ENCODE measurements at places on chromosomes 11 and 22.

DNA sequence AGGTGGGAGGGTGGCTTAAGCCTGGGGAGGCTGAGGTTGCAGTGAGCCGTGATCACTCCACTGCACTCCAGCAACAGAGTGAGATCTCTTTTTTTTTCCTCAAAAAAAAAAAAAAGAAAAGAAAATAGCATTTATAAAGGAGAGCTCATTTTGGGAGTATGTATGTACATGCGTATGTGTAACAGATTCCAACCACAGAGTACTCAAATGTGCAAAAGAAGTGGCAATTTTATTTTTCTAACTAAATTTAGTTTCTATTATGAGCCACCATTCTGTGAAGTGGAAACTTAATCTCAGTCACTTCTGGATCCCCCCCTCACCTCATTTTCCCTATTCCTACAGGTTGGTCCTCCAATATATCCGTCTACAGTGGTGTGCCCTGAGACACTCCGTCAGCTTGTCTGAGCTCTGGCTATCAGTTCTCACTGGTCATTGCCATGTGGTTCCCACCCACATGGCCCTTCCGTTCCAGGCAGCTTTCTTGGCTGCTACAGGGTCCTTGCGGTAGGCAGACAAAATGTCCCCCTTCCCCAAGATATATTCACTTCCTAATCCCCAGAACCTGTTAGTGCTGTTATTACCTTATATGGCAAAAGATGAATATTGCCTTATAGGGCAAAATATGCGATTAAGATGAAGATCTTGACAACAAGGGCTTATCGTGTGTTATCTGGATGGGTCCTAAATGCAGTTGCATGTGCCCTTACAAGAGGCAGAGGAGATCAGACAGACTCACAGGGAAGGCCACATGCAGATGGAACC is 35.8 kb upstream of the TSKU start:
- no peak for DNase-seq

- no peak for DNase-seq
These were observed 4.2 kb upstream of the LIF start for GRCh38 chr22:30250661-30251267.

DNA sequence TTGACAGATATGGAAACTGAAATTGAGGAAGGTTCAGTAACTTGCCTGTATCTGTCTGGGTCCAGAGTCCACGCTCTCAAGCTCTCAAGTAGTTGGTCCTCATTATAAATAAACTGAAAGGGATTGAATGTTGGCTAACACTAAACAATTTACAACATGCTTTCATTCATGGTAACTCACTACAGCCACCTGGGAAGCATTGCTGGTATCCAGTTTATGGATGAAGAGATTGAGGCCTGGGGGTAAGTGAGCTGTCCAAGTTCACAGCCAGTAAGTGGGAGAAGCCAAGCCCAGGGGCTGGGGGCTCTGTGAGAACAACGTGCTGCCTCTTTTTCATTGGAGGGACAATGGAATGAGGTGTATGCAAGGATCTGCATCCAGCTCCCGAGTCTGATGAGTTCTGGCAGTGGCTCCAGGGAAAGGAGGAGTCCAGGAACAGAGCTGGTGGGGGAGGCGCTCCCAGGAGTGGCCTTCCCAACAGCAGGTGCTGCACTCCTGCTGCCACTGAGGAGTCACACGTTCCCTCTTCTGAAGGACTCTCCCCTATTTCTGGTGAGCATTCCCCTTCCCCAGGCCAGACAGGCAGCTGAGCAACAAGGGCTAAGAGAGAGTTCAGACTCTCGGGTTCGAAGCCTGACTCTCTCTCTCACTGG is 175.8 kb downstream of the CSNK2A3 start:
- no peak for DNase-seq

DNA sequence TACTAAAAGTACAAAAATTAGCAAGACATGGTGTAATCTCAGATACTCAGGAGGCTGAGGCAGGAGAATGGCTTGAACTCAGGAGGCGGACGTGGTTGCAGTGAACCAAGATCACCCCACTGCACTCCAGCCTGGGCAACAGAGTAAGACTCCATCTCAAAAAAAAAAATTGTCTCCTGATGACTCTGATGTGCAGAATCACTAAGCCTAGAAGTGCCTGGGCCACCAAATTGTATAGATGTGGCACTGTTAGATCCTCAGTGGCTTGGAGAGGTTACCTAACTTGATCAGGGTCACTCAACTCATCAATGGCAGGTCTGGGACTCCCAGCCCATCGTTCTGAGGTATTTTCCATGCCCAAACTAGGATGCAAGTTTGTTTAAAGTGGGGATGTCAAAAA is 10.6 kb downstream of the PLEKHB1 start:
- no peak for DNase-seq

DNA sequence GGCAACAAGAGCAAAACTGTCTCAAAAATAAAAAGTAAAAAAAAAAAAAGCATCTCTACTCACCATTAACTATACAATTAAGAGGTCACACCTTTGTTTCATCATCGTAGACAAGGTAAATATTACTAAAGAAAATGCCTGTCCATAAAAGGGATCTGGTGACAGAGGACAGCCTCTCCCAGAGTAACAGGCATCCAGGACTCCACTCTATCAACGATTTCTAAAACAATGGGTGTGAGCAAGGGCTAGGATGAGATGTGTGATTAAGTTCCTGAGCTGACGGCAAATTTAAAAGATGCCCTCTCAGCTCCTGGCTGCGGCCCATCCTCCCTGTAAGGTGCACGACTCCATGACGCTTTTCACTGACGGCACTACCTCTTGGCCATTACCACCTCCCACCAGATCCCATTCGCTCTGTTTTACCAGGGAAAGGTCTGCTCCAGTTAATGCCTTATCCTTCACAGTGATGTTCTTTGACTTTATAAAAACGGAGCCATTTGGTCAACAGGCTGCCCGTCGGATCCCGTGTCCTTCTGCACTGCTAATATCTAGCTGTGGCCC is 2.3 kb upstream of the TMEM45B start:
- DNase-seq: no peak

DNA sequence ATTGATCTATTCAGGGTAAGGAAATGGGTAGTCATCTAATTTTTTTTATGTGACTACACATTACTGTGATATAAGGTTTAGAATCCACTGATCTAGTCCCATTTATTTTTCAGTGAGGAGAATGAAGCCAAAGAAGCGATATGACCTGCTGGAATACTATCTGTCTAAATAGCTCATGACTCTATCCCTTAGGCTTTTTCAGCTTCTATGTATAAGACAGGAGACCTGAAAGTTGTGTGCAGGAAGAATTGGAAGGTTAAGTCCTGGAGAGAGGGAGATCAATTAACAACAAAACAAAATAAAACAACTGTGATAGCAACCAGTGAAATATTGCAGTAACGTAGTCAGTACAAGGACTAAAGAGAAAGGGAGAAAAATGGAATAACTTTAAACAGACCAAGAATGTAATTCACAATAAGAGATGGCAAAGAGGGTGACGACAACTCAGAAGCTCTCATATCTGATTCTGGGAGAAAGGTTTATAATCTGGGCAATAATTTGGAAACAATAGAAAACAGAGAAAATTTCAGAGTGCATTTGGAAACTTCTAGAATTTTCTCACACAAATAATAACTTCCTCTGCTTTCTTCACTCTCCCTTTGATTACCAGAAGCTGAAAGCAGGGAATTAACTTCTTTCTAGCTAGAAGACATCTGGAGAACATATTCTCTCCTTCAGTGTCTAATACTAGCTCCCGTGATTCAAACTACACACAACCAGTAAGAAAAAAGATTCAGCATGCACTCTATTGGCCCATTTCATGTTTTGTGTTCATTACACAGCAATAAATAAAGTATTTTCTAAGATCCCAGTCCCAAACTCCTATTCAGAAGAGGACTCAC is 19.2 kb upstream of the CASP12 start:
- DNase-seq: no peak

DNA sequence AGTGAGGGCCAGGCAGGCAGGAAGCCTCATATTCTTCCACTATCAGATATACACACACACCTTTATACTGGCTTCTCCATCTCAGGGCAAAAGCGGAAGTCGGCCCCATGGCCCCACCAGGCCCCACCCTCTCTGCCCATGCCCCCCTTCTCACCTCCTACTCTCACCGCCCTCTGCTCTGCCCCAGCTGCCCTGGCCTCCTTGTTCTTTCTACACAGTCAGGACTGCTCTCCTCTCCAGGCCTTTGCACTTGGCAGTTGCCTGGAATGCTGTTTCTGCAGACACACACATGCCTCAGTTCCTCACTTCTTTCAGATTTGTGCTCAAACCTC is 25.3 kb downstream of the OTOG start:
- DNase-seq: no peak

DNA sequence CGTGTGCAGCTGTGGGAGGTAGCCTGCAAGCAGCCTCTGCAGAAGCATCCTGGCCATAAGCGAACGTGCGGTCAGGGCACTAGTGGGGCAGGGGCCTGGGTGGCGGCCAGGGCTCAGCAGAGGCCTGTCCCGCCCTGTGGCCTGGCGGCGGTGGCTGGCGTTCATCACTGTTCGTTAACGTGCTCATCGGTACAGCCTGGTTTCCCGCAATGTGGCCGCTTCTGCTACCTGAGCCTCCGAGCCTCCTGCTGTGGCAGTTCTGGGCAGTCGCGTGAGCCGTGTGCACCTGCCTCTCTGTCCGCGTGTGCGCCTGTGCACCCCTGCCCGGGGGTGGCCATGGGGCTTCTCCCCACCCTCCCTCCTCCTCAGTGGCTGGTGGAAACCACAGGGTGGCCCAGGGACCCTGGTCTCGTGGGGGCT is 117.9 kb downstream of the KCNQ1OT1 start:
- DNase-seq: no peak

DNA sequence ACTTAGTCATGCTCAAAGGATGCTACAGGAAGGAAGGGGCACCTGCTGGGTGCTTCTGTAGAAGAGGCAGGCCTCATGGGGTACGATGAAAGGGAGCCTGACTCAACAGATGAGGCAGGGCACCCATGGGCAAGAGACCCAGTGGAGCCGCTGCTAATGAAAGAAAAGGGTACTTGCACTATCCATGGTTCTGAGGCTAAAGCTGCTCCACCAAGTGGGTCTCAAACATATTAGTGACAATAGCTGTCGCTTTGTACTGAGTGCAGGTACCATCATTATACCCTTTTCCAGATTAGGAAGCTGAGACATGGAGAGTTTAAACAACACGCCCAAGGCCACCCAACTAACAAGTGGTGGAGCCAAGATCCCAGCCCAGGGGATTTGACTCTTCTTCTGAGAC is 127.5 kb upstream of the SERPIND1 start:
- no peak for DNase-seq

- DNase-seq: no peak
These were observed 24.6 kb upstream of the WNT7B start for GRCh38 chr22:46001426-46002106.

DNA sequence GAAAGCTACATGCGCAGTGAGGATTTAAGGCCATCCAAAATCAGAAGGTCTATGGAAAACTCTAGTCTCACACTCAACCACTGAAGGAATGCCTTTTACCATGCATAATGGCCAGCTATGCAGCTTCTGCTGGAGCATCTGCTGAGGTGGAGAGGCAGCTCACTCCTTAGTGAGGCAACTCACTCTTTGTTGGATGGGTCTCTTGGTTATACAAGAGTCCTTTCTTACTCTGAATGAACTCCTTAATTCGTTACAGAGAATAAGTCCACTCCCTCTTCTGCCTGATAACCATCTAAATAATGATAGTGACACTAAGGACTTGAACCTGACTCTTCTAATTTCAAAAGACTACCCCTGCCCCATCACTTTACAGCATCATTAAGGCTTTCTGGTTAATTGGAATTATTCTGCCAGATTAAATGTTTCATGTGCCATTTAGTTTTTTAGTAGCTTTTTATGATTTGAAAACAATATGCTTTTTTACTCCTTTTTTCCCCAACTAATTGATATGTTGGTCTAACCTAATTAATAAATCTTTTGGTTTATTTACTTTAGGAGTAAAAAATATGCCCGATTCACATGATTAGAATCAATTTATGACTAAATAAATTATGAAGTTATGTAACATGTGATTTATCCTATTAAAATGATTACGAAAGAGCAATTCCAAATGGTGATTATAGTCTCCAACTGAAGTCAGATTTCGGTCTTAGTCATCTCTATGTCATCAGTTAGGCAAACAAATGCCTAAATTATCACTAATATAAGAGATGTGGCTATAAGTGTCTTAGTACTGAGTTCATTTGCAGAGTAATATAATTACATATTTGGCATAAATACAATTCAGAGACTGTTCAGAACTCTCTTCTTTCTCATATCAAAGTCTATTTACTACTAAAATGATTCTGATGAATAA is 286.7 kb upstream of the CCDC90B start:
- no peak for DNase-seq

DNA sequence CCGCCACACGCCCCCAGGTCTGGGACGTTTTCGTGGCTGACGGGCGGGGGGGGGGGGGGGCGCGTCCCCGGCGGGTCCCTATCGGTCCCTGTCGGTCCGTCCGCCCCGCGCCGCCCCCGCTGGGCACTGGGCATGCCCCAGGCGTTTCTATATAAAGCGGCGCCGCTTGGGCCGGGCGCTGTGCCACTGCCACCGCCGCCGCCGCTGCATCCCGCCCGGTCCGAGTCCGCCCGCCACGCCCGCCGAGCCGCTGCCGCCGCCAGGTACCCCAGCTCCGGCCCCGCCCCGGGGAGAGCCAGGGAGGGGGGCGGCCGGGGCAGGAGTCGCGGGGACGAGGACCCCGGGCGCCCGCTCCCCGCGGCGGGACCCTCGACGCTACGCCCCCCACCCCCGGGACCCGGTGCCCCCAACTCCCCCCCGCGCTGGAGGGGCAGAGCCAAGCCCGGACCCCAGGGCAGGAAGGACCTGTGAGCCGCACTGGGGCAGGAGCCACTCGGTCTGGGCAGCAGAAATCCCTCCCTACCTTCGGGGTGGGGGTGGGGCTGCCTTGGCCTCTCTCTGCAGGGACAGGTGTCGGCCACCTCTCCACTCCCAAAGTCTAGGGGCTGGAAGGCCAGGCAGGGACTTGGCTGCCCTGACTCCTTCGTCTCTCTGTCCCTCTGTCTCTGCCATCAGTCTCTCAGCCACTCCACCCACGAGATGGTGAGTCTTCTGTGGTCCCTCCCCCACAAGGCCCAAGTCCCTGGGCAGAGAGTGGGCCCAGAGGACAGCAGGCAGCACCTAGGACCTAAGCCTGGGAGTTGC is at the start of gene CARNS1:
TSS of gene CARNS1 (plus strand) at position 178 of the 804 bp plus-strand sequence. CDS start at position 700, 522 bp downstream.
- no peak for DNase-seq

DNA sequence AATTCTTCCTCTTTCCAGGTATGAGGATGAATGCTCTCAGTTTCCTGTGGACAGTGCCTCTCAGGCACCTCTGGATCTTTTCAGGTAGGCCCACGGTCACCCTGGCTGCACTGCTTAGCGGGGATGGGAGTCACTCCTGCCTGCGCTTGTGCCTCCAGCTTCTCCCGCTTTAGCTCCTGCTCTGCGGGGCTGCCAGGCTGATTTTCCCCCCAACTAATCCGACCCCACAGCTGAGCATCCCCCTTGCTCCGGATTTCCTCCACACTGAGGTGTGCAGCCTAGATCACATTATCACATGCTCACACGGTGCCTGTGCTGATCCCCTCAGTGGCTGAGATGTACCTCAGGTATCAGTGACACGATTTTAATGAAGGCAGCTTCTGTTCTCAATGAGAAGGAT is 879.1 kb downstream of the OPCML start:
- no peak for DNase-seq

GRCh38 chr11:43575913-43576310 is 104.6 kb upstream of the HSD17B12 start:
- DNase-seq: no peak

Measured in stimulated activated CD4-positive, alpha-beta T cell treated with anti-CD3 and anti-CD28 coated beads, TNF-alpha, amount 100 ng/mL, for 48 hours (primary cell).